ENCODE measurements at places on chromosomes 2 and 18. TPM values are rescaled to one million over a fixed set of nuclear protein-coding genes. Genes with fewer than 3 reads are reported as not detected.

Gene TFPI
- total RNA-seq, result 489 TPM

Gene LINC00305
- not detected for total RNA-seq

Gene DAW1
- 2.5 TPM for total RNA-seq

Gene FOXI3
- total RNA-seq, result not detected

Gene AMER3
- total RNA-seq, result not detected

Gene ITGB6
- total RNA-seq, result 0.40 TPM

Gene ALK
- 0.07 TPM for total RNA-seq

Gene ZAP70
- total RNA-seq, result 0.13 TPM

Gene SOX11
- 0.03 TPM for total RNA-seq

Gene GNAL
- total RNA-seq, result 0.20 TPM

Gene GPR45
- total RNA-seq, result not detected

Gene CPS1
- 30.0 TPM for total RNA-seq

Gene CHN1
- 9.6 TPM for total RNA-seq

Gene TTL
- 32.3 TPM for total RNA-seq

Gene TUBB8B
- total RNA-seq, result not detected

Gene CCDC148
- 0.43 TPM for total RNA-seq

Gene STK39
- 12.8 TPM for total RNA-seq

Gene DLGAP1
- 0.53 TPM for total RNA-seq

Gene PCARE
- not detected for total RNA-seq

Gene DPYSL5
- not detected for total RNA-seq

Gene HOXD11
- total RNA-seq, result not detected

Gene SERPINB4
- not detected for total RNA-seq

Gene GREB1
- 0.52 TPM for total RNA-seq

Gene TSPYL6
- not detected for total RNA-seq
